ENCODE measurements at places on chromosomes 2 and 18.

- no peak for ATAC-seq
Measured at GRCh38 chr2:12649602-12650400, 66.9 kb upstream of the TRIB2 start.

- no peak for ATAC-seq
Measured at GRCh38 chr18:41244591-41245037, 710.4 kb upstream of the PIK3C3 start.

GRCh38 chr2:18455236-18455862 lies 105.1 kb downstream of the RDH14 start:
- no peak for ATAC-seq

- no peak for ATAC-seq
Measured at GRCh38 chr2:216754336-216754735, 59.0 kb upstream of the IGFBP5 start.

GRCh38 chr2:138712212-138712979 lies 67.8 kb downstream of the NXPH2 start:
- ATAC-seq, result peak; percentile 32

DNA sequence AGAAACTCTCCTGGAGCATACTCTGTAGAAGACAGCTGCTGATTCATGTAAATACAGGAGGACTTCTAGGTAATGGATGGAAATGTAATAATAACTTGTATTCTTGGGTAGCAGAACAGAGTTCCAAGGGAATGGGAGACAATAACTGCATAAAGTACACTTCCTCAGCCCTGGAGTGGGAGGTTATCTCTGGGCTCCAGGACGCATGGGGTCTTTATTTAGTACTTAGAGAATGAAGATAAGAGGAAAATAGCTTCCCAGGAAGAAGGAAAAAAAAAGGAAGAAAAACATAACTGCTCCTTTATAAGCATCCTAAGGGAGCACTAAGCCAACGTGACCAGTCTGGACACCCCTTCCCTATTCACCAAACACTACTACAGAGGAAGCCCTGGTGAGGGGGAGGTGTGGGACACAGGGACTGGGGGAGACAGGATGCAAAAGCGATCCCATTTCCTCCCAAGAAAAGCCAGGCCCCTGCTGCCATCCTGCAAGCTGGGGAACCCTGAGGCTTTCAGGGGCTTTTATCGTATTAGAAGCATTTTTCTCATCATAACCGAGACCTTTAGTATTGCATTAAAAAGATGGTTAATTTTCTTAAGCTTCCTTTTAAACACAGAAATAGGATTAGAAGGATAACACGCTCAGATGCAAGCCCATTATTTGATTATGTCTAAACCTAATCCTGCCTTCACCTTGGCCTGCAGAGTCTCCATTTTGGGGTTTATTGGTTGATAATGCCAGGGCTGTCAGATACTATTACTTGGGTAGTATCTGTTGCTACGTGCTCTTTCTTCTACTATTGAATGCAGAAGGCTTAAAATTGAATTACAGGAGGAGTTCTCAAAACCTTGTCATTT lies 78.5 kb downstream of the KLF7 start:
- no peak for ATAC-seq

DNA sequence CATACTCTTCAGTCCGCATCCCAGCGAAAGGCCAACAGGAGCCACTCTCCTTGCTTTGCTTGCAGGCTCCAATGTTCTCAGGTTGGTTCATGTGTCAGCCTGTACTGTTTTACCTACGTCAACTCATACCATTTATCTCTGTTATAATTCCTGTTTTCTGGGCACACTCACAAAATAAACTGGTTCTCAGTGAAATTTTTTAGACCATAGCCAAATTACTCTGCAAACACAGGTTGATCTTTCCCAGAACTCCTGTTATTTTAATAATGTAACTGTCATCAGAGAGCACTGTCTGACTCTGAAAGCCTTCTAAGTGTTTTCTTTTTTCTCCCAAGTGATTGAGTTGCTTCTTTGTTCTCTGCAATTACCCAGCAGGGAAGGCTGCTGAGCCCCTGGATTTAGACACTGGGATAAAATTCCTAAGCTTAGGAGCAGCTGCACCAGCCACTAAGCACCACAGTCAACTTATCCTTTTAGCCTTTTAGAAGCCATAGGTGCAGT lies 111.6 kb upstream of the PIEZO2 start:
- no peak for ATAC-seq

GRCh38 chr2:88159955-88160415 lies 10.2 kb upstream of the THNSL2 start:
- ATAC-seq, result peak; percentile 52

DNA sequence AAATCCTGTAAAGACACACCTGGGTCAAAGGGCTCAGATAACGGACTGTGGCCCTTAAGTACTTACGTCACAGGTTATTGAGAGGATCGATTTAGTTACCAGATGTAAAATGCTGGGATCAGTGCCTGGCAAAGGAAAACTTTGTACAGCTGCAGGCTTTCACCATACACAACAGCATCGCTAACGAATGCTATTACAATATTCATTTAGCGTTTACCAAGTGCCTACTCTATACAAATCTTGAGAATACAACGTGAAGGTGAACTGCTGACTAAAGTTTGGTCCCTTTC lies 619 bp upstream of the MSH6 start:
- ATAC-seq, result no peak

- no peak for ATAC-seq
Measured at GRCh38 chr2:69597105-69597504, 46.4 kb downstream of the AAK1 start.

DNA sequence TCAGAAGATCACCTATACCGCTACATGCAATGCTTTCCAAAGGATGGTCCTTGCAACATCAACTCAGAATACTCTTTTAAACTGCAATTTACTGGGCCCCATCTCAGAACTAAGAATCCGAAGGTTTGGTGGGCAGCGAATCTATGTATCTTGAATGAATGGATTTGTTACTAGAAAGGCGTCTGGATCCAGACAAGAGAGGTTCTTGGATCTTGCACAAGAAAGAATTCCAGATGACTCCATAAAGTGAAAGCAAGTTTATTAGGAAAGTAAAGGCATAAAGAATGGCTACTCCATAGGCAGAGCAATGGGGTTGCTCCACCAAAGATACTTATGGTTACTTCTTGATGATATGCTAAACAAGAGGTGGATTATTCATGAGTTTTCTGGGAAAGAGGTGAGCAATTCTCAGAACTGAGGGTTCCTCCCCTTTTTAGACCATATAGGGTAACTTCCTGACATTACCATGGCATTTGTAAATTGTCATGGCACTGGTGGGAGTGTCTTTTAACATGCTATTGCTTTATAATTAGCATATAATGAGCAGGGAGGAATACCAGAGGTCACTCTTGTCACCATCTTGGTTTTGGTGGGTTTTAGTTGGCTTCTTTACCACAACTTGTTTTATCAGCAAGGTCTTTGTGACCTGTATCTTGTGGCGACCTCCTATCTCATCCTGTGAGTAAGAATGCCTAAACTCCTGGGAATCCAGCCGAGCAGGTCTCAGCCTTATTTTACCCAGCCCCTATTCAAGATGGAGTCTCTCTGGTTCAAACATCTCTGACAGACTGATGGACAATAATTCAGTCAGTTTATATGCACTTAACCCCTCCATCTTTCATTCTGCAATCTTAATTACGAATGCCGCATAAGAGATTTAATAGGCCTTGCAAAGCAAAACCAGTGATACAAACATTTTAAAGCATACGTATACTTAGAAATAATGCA lies 7.5 kb upstream of the RMDN2 start:
- ATAC-seq, result no peak

- no peak for ATAC-seq
Measured at GRCh38 chr18:9413576-9413975, 61.7 kb upstream of the RALBP1 start.

DNA sequence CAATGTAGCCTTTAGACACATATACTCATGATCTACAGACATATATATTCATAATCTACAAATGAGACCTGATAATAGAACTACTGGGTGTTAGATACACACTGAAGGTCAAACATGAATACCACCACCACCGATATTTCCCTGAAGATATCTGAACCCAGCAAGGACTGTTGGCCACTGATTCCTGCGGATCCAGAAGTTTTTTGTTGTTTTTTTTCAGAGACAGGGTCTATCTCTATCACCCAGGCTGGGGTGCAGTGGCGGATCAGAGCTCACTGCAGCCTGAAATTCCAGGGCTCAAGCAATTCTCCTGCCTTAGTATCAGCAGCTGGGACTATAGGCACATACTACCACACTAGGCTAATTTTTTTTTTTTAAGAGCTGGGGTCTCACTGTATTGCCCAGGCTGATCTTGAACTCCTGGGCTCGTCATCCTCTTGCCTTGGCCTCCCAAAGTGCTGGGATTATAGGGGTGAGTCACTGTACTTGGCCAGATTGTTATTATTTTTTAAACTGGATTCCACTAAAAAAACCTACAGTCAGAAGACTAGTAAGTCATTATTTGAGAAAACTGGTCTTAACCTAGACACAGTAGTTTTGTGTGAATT lies 1.8 kb downstream of the METTL5 start:
- no peak for ATAC-seq

DNA sequence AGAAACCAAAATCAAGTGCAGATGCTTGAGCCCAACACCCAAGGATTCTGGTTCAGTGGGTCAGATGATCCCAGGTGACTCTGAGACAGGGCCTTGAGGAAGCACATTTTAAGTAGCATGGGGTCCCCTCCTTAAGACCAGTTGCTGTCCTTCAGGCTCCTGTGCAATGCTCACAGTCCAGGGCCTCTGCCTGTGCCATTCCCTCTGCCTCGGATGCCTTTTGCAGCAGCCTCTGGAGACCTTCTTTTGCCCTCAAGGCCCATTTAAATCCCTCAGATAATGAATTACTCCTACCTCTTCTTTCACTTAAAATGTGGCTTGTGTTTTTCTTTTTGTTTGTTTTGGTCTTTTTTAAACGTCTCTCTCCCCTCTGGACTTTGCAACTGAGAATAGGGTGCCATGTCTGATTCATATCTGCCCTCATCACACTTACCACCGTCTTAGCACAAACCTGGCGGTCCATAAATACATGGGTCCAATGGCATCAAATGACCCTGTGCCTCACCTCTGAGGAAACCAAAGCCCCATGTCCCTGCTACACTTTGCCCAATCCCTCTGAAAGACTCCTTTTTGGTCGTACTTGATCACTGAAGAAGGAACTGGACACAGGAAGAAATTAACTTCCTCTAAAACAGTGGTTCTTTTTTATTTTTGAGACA lies 14.2 kb downstream of the ACTG2 start:
- ATAC-seq, result no peak

- no peak for ATAC-seq
Measured at GRCh38 chr18:56565046-56565445, 73.3 kb downstream of the TXNL1 start.

DNA sequence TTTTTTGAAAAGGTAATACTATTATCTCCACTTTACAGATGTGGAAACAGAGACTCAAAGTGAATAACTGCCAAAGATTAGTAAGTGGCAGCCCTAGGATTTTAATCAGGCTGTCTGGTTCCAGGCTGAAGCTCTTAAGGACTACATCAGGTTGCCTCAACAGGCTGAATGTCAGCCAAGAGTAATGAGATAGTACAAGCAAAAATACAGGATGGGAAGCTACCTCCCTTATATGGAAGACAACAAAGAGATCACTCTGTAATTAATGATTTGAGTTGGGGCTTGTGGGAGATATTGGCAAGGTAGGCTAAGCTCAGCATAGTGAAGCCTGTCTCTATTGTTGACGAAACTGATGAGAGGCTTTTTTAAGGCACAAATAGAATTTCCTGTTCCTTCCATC lies 323.1 kb downstream of the KCNJ3 start:
- no peak for ATAC-seq

DNA sequence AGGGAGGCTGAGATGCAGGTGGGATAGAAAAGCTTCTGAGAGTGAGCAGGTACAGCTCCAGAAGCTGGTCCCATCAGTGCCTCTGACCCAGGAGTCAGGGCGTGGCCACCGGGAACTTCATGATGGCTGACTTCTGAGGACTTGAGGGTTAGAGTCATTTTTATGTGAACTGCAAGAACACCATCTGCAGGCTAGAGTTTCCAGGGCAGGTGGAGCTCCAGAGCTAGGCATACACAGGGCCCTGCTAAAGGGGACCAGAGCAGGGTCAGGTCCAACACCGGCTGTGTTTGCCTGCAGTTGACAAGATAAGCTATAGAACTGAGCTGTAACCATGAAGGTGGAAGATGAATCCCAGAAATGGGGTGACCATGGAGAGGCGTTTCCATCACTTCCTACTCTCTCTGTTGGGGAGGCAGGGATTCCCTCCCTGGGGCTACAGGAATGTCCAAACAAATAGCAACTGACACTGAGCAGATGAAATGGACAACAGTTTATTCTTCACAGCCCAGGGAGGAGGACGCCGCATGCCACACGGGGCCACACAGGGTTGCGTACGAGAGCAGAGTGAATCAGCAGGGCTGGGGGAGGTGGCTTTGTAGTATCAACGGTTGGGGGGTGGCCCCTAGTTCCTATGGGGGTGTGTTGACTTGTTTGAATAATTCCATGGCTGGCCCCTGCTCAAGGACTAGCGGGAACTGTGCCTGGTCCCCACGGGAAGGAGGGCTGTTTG lies 77.6 kb upstream of the ZNF516 start:
- ATAC-seq, result no peak

DNA sequence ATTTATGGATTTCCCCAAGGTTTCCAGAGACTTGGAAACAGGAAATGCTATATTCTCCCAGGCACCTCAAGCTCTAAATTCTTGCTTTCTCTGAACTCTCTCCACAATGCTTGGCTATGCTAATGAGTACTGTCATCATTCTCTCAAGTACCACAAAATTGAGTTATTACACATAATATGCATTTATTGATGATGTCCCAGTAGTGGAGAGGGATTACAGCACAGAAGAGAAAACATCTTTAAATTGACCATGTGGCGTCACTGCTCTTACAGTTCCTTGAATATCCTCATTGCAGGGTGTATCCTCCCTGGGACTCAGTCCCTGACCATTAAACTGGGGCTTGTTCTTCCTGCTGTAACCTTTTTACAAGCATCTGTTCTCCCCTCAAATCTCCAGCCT lies 681.1 kb upstream of the FANCL start:
- no peak for ATAC-seq

GRCh38 chr2:237232166-237232565 lies 146.5 kb downstream of the COPS8 start:
- no peak for ATAC-seq

GRCh38 chr2:57880446-57880845 lies 166.2 kb upstream of the VRK2 start:
- no peak for ATAC-seq

- ATAC-seq, result no peak
Measured at GRCh38 chr2:3257826-3258225, 119.8 kb downstream of the EIPR1 start.

DNA sequence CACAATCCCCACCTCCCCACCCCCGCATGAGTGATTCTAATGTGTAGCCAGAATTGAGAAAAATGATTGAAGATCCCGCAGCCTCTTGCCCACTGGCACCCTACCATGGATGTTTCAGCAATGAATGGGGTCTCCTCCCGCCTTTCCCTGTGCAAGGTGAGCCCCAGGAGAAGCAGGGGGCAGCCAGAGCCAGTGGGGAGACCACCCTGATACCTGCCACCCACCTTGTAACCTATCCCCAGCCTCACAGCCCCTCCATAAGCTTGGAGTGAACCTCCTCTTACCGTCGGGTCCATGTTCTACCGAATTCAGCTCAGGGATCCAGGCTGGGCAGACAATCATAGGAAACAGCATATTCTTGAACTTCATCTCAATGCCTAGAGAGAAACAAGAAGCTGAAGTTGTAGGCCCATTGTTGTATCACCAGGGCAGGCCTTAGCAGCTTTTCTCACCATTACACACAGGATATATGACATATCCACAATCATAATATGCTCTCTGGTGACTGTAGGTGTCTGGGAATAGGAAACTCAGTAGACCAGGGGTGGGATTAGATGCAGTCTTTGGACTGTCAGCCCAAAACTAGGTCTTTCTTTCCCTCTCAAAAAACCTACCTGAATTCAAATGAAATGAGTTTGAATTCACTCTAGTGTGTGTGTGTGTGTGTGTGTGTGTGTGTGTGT lies 30.9 kb downstream of the XDH start:
- ATAC-seq, result peak; percentile 40

- no peak for ATAC-seq
Measured at GRCh38 chr2:128390256-128390990, 71.8 kb upstream of the HS6ST1 start.
